ENCODE measurements at places on chromosomes 2 and 18.

DNA sequence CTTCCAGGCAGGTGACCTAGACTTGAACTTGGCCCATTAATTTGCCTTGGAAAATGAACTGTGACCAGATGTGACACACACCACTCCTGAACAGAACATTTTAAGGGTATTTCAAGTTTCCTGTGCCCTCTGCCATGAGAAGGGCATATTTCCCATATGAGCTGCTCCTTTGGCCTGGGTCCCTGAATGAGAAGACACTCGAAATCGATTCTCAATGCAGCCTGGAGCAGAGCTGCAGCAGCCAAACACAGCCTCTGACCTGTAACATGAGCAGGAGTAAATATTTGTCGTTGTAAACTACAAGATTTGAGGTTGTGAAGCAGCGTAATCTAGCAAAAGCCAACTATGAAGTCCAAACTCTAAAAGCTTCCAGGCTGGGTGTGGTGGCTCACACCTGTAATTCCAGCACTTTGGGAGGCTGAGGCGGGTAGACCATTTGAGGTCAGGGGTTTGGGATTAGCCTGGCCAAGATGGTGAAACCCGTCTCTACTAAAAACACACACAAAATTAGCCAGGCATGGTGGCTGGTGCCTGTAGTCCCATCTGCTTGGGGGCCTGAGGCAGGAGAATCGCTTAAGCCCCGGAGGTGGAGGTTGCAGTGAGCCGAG, 30.1 kb upstream of the SOS1 start:
- no peak for DNase-seq

- no peak for DNase-seq
Measured at GRCh38 chr2:212282671-212283261, 255.8 kb downstream of the ERBB4 start.

- DNase-seq: no peak
Measured at GRCh38 chr2:97210325-97210724, 97.4 kb downstream of the ANKRD36 start.

DNA sequence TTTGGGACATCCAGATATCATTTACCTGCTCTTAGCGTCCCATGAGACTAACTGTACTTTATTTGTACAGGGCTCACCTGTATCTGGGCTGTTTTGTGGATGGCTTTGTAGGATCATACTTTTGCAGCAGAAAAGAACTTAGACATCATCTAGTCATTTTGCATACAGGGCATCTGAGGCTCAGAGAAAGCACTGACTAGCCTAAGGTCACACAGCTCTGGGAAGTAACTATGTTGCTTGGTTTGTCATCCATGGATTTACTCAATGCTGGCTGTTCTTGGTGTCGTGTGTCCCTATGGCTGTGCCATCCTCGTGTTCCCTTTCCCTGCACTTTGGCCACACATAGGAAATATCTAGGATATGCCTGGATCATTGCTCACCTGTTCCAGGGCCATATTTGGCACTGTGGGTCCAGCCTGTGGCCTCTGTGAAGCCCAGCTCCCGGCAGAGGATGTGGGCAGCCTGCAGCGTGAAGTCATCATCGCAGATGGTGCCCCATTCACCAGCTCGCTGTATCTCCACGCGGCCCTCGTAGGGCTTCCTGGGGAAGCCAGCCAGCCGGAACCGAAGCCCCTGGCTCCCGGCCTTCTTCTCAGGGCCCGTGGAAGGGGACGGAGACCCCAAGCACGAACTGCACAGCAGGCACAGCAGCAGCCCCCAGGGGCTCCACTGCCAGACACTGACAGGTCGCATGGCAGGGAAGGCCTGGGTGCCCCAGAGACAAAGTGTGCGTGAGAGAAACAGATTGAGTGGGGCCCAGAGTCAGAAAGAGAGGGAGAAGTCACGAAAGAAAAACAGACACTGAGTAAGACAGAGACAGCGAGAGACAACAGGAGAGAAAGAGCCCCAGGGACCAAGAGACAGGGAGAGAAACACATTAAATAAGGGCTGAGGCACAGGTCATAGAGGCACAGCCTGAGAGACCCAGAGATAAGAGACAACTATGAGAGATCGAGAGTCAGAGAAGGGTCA, 1.5 kb downstream of the LOXL3 start:
- DNase-seq: no peak

DNA sequence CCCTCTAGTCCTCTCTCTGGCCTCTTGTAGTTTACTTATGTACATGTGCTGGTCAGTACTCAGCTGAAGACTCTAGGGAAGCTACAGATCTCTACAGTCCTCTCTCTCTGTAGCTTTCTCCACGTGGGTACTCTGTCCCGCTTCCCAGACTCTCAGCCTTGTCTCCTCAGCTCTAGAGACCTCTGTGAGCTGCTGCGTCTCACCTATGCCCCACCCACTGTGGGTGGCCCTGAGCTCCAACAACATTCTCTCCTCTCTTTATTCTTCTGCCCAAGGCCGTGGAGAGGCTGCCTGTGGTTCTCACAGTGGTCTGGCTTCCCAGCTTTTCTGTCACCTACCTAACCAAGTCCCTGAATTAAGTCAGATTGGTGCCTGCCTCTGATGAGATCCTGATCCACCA, 33.4 kb downstream of the MFSD6 start:
- DNase-seq: no peak

DNA sequence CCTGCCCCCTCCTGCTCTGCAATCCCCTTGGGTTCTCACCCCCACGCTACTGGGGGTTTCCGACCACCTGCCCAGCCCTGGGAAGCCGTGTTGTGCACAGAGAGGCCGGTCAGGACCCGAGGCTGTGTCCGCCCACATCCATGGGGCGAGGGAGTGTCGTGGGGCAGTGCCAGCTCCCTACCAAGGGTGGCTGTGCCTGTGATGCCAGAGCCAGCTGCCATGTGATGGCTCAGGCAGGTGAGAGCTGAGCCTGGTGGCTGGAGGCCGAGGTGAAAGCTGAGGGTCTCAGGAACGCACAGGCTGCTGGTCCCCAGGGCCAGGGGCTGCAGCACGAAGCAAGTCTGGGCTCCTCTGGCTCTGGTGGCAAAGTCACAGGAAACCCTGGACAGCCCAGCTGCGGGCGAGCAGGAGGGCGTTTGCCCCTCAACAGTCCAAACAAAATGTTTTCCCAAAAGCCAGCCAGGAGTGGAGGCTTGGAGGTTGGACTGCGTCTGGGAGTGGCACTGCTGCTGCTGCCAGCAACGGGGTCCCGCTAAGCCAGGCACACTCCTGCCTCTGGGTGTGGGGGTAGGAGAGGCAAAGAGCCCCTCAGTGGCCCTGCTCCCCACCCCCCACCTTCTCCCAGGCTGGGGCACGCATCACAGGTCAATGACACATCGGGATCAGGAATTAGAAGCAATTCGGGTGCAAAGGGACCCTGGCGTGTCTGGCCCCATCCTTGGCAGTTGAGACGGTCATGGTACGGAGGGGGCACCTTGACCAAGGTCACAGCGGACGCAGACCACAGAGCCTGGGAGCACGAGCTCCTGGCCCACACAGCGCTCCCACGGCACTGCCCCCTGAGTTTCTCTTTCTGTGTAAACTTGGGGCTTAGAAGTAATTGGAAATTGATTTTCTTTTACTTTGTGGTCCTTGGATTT, 72.4 kb upstream of the GPC1 start:
- DNase-seq: no peak

DNA sequence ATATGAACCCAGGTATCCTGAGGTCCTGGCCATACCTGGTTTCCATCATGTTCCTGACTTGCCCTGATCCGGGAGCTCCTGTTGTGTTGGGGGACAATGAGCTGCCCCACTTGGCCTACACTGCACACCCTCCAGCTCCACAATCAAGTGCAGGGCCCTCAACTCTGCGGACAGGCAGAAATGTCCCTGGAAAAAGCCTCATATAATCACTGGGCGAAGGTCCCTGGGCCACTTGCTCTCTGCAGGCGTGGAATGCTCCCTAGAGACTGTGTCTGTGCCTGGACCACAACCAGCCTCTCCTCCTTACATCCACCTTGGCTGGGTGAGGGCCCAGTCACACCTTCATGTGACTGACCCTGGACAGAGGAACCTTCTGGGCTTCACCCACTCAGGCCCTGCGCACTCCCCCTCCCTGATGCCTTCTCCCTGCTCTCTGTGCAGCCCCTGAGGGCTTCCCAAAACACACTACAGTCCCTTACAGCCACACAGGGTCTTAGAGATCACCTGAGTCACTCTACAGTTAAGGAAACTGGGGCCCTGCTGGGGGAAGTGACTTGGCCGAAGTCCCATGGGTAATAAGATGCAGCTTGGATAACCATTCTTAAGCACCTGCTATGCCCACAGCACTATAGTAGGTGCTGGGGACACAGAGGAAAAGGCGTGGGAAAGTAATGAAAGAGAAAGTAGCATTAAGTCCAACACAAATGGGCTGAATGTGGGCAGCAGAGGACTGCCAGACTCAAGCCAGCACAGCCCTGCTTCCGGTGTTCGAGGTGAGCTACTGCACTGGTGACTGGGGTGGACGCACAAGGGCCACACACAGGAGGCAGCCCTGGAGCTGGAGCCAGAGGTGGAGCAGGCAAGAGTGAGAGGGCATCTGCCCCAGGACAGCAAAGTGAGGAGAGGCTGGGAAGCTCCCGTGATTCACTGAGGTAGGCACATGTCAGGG, 9.8 kb downstream of the BOLA3 start:
- DNase-seq: no peak

DNA sequence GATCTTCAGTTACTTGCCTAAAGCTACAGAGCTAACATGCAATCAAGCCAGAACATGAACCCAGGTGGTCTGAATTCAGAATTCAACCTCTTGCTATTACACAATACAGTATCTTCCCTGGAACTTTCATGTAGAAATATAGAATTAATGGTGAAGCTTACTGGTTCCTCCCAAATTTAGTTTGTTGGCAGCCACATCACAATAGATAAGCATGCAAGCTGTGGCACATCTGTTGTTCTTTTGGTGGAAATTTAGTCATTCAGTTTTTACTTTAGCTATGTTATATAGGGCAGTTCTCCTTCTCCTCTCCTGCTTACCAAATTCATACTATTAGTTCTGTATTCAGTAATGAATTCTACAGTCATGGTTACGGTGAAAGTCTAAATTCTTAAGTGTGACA, 101.0 kb upstream of the RNF152 start:
- DNase-seq: no peak

GRCh38 chr18:44759925-44760342, 79.2 kb downstream of the SETBP1 start:
- DNase-seq: no peak

All from activated CD4-positive, alpha-beta T cell treated with anti-CD3 and anti-CD28 coated beads, Interleukin-2, amount 50 U/mL, for 24 hours (primary cell).